ENCODE measurements at places on chromosomes 4 and X.

DNA sequence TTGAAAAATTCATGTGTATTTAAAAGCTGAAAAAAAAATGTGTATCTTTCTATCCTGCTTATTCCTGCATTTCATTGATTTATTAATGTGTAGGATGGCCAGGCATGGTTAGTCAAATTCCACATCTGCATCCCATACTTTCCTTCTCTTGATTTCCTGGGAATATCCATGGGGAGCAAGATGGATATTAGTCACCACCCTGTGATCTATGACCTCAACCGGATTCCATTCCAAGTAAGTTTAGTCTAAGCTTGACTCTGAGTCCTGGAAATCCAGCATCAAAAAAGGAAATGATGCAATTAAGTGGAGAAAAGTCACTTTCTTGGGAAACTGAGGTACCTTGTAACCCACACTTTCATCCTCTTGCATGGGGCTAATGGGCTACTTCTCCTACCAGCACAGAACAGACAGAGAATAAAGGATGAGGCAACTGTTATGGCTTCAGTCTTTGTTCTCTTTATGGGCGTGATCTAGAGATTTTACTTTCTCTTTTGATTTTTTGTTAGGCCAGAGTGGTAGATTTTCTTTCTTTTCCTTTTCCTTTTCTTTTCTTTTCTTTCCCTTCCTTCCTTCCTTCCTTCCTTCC, 17.1 kb upstream of the BEX4 start:
- DNase-seq, result no peak

DNA sequence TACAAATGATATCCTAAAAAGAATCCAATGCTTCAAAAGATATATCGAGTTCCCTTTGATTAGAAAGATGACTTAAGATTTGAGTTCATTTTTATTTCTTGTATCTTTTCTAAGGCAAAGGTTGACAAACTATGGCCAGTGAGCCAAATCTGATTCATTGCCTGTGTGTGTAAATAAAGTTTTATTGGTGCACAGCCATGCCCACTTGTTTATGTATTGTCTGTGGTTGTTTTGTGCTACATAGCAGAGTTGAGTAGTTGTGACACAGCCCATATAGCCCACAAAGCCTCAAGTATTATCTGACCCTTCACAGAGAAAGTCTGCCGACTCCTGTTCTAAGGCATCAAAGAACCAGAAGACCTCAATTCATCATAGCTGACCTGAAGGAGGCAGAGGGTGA, 32.2 kb upstream of the EIF1AX start:
- DNase-seq, result no peak

DNA sequence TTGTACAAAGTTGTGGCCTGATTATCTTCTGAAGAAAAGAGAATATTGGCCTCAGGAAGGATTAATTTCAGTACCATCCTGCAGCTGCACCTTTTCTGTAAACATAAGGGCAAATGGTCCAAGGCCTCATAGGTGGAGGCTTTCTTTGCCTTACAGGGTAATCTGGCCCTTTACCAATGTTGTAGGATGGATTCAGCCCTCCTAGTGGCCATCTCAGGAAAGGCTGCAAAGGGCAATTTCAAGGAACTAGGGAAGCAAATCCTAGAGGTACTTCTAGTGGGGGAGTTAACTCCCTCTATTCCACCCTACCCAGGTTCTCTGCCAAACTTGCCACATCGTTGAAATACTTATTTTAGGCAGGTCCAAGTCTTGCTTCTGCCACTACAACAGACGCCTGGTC, 57.6 kb downstream of the UGT2B11 start:
- DNase-seq, result no peak

DNA sequence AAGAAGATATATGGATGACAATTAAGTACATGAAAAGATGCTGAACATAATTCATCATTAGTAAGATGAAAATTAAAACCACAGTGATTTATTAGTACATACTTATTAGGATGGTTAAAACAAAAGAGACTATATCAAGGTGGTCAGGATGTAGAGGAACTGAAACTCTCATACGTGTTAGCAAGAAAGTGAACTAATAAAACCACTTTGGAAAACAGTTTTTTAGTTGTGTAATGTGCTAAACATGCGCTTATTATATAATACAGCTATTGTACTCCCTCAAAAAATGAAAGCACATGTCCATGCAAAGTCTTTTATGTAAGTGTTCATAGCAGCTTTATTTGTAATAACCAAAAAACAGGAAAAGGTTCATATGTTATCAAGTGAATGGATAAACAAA, 89.9 kb upstream of the KCTD8 start:
- DNase-seq, result no peak

- no peak for DNase-seq
These were observed 10.6 kb downstream of the HMX1 start for GRCh38 chr4:8860892-8861575.
